ENCODE measurements at places on chromosomes 4 and X.

DNA sequence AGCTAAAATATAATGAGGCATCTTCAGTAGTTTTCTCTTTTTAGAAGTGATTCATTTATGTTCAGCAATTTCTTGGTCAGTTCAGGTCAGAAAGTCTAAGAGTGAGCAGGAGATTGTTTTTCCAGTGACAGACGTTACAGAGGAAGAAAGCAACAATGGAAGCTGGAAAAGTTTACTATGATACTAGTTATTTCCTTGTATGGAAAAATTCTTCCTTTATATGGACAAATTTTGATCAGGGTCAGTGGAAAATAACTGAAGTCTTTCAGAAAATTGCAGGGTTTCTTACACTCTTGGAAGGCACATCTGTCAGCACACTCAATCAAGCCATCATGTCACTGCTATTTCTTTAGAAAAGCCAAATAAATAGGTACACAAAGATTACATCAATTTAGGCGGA lies 1120.7 kb downstream of the FAT4 start:
- DNase-seq: no peak

DNA sequence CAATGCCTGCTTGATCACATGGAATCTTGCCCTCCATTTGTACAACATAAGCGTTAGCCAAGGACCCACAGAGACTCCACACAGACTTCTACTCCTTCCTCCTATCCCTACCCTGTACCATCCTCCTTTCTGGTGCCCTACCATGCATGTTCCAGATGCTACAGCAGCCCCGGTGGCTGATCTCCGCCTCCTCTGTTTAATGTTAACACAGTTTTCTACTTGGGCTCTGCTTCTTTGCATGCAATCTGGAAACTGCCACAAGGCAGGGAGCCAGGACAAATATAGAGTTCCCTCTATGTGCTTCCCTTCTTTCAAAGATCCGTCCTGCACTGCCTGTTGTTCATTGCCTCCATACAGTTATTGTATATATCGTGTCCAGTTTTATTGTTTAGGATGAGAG lies 368.6 kb upstream of the TENM3 start:
- no peak for DNase-seq

DNA sequence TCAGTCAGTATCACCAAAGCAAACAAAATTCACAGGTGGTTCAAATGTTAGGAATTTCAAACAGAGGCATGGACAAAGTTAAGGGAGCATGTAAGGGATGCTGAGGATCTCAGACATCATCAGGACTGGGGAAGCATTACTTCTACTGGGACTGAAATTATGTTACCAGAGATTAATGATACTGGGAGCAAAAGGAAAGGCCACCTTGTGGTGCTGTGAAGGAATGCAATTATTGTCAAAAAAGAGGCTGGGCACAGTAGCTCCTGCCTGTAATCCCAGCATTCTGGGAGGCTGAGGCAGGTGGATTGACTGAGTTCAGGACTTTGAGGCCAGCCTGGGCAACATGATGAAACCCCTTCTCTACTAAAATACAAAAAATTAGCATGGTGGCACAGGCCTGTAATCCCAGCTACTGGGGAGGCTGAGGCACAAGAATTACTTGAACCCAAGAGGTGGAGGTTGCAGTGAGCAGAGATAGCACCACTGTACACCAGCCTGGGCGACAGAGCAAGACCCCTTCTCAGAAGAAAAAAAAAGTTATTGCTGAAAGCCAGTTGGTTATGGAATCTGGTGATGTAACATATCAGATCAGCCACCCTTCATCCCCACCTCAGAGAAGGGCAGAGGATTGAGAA lies 954.3 kb downstream of the PCDH7 start:
- DNase-seq: no peak

DNA sequence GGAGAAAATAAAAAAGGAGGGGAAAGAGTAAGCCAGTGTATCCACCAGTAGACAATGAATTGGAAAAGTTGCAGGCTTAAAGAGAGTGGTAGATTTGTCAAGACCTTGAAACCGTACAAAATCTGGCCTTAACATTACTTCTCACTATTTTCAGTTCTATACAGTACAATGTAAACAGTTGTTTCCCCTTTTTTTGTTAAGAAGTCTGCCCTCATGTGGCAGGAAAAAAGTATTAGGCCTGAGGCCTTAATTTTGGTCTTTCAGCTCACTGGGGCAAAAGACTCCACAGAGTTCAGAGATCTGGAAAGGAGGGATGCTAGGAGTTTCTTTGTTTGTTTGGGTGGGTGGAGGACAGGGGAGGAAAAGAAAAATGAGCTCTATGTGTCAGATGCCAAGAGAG lies 92.8 kb upstream of the CCDC160 start:
- no peak for DNase-seq

GRCh38 chr4:40990899-40991265 lies 223.5 kb downstream of the APBB2 start:
- DNase-seq: no peak

- DNase-seq: peak; percentile 42
These were observed 260.1 kb downstream of the EVC2 start for GRCh38 chr4:5448221-5448620.

DNA sequence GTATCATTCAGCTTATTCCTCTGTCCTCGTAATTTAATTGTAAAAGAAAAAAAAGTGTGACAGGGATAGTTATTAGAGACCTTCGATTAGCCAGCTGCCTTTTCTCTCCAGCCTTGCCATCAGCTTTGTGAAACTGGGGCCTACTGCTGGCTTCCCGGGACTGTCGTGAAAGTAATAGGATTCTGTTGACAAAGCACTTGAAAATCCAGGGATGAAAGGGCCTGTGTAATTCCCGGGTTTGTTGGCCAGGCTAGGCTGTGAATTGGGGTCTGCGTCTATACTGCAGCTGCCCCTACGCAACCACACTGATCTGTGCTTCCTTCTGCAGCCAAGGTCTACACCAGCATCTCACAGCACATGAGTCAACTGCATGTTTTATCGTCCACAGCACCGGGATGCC lies 120.4 kb upstream of the SCML1 start:
- DNase-seq: no peak

DNA sequence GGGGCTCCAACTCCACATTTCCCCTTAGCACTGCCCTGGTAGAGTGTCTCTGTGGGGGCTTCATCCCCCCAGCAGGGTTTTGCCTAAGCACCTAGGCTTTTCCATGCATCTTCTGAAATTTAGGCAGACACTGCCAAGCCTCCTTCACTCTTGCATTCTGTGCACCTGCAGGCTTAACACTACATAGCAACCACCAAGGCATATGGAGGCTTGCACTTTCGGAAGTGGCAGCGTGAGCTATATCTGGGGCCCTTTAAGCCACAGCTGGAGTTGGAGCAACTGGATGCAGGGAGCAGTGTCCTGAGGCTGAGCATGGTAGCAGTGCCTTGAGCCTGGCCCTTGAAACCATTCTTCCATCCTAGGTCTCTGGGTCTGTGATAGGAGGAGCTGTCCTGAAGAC lies 214.8 kb upstream of the RPL34 start:
- no peak for DNase-seq

DNA sequence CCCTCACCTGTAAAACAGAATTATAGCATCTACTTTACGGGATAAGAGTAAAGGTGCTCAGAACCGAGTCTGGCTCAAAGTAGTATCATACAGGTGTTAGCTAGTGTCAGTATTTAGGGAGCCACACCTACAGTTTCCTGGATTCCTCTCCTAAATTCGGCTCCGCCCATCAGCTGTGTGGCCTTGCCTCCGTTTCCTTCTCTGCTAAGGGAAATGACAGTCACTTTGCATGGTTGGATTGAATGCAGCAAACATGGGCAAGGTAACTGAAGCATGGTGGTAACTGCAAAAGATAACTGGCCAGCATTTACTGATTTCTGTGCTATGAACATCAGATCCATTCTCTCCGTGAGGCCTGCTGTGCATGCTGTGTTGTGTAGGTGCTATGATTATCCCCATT lies 2.8 kb downstream of the PPP1R3F start:
- DNase-seq: no peak

- DNase-seq: no peak
These were observed 78.6 kb upstream of the FAM9A start for GRCh38 chrX:8879750-8880149.

GRCh38 chr4:101439926-101440325 lies 92.6 kb upstream of the PPP3CA start:
- DNase-seq: no peak

DNA sequence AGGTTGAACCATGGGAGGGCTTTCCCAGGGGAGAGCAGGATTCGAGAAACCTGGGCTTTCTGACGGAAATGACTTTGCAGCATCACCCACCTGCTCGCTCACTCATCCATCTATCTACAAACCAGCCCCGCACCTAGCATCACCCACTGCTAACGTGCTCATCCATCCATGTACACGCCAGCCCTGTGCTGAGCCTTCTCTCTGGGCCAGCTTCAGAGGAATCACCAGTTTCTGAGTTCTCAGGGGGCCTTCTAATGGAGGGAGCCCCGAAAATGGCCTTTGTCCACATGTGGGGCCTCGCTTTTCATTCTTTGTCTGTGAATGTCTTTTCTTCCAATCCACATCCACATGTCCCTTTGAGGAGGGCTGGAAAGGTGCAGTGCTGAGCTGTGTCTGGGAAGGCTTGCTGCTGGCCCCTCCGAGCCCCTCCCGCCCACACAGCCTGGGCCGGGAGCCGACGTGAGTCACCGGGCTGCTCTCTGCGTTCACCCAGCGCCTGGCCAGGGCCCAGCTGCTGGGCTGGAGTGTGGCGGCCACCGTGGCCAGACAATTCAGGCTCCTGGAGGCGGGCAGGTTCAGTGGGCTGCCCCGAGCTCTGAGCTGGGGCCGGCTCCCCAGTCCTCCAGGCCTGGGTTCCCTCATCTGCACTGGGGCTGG lies 14.7 kb downstream of the SORCS2 start:
- DNase-seq: peak; percentile 83

DNA sequence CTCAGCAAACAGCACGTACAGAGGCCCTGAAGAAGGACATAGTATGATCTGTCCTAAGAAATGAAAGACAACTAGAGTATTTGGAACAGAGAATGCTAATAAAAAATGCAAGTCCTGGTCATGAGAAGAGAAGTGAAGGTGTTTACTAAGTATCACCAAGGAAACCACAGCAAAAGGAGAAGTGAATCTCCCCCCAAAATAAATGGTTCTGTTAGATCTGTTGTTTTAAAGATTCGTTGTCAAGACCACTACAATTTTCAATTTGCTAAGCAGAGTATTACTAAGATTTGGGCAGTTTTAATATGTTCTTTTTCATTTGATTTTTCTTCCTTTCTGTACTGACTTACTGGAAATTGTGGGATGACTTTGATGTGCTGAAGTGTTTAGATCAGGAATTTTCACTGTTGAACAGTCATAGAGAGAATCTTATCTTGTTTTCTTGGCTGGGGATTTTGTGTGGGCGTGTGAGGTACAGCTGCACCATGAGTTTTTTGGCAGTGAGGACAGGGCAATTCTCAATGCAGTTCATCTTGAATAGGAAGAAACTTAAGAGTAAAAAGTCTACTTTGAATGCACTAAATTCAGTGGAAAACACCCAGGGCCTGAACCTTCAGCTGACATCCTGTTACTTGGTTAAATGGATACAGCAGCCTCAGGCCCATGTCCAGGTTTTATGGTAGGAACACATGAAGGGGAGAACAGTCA lies 132.2 kb downstream of the STIM2 start:
- DNase-seq: no peak

DNA sequence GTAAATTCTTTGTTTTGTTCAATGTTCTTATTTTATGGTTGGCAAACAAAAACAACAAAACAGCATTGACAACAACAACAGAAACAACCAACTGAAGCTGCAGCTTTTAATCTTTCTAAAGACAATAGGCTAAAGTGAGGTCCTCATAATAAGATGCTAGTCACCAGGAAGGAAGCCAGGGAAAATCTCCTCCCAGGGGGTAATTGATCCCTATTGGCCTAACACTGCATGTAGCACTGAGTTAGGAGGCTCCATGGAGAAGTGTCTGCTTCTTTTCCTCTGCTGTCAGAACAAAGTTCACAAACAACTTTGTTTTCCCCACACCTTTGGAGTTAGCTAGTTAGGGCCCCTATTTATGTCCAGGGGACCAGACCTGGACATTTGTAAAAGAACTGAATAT lies 4.7 kb upstream of the LRAT start:
- no peak for DNase-seq

DNA sequence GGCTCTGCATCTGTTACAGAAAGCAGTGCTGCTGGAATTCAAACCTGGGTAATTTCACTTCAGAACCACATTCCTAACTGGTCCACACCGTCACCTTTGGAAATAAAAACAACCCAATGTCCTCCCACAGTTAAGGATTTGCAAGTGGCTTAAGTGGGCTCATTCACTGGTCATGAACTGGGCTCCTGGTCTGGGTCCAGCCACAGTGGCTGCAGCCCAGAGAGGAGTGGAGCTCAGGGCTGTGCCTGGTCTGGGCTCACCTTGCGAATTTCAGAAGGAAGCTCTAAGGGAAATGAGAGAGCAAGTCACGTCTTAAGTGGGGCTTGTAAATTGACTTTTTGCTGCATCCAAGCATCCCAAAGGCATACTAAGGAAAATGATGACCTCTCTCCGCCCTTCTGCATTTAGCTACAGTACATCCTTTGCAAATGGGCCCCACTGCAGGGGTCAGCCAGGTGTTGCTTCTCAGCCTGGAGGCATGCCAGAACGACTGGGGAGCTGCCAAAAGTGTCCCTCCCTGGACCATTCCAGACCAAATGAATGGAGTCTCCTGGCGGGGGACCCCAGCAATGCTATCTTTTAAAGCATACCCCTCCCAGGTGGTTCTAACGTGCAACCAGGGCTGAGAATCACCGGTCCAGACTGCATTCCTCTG lies 25.6 kb upstream of the CRMP1 start:
- no peak for DNase-seq

DNA sequence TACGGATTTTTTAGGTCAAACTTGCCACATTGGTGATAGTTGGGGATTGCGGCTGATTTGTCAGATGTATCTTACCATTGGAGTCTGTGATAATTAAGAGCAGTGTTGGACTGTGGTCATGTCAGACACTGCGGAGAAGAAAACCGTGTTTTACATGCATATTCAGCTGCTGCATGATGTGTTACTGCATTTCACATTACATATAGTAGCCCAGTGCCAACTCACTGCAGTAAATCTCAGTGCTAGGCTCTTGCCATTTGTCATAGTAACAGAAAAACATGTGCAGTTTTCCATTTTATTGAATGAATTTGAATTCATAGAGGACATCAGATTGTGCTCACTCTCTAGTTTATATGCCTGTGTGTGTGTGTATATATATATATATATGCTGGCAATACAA lies 543.7 kb downstream of the IL1RAPL1 start:
- DNase-seq: no peak

DNA sequence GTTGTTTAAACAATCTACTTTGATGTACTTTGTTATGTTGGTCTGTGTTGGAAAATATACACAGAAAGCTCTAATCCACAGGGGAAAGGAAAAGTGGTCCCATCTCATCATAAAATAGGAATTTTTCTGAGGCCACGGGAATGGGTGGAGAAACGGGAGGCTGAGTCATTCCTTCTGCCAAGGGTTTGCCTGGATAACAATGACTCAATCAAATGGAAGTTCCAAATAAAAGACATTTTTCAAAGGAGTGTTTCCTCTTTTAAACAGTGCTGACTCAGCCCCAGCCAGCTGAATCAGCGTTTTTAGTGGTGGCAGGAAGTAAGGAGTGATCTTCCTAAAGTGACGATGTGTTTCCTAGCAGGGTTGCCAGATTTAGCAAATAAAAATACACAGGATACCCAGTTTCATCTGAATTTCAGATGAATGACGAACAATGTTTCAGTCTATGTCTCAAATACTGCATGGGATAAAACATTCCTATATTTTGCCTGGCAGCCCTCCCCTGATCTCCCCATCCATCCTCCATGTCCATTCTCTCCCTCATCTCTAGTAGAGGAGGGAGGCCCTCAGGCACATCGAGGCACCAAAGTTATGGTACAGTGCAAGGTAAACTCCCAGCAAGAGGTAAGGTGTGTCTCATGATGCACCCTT lies 345.4 kb upstream of the GATB start:
- peak; percentile 87 for DNase-seq

GRCh38 chr4:2071912-2072867 lies 13.1 kb downstream of the NAT8L start:
- no peak for DNase-seq

All from right atrium auricular region (tissue), 2 donors.